AG08395 (cell line): ENCODE measurements at places on chromosomes 5 and 9.

GRCh38 chr5:130045334-130045733, 141.1 kb downstream of the CHSY3 start:
- DNase-seq = peak; percentile 7

- no peak for DNase-seq
These were observed 113.0 kb downstream of the WNK2 start for GRCh38 chr9:93296889-93297480.

GRCh38 chr9:98529841-98530240, 178.9 kb downstream of the GABBR2 start:
- DNase-seq = no peak

DNA sequence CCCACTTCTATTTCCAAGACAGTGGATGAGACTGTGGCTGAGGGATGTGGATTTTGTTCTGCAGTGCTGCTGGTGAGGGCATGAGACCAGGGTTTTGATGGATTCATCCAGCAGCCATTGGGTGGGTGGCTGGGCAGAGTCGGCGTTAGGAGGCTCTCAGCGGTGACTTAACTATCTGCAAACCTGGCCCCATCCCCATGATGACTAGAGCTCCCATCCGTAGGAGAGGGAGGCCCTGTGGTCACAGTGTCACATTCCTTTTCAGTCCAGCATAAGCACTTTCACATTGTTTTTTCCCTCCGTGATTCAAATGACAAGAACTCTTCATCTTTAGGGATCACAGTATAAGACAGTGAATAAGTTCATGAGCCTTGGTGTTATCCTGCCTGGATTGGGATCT, 60.4 kb upstream of the SPRY4 start:
- DNase-seq = peak; percentile 85

DNA sequence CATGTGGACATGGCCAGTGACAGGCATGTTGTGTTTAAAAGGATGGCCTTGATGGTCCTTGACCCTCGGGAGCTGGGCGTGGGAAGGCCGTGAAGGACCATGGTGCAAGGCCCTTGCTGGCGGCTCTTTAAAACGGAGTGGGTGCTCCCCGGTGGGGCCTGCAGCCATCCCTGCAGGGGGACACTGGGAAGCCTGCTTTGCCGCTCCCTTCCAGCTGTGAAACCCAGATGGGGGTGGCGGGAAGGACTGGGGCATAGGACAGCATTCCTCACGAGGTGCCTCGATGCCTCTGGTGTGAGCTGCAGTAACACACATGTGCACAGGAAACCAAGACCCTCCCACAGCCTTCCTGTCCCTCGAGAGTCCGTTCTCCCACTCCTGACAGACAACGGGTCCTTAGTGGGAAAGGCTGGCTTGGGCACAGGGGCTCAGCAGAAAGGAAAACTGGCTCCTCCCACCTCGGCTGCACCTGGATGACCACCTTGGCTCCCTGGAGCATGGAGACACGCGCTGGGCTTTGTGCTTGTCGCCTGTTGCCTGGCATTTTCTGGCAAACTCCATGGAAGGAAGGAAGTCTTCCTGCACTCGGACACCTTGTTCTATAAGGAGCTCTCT, 30.3 kb upstream of the IRX4 start:
- no peak for DNase-seq

DNA sequence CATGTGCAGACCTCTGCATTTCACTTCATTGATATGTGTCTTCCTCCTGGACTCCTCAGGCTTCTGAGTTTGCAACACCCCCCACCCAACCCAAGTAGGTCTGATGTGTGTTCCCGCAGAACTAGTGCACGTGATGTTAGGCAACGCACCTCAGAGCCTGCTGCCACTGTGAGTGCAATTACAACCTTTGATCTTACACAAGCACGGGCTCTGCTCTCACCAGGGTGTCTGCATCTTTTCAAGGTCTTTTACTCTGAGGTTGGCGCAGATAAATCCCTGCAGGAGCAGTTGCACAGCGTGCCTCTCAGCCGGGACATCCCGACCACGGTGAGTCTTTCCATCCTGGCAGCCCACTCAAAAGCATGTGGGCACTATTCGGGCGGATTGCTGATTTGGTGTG, 80.1 kb downstream of the EGFLAM start:
- no peak for DNase-seq

DNA sequence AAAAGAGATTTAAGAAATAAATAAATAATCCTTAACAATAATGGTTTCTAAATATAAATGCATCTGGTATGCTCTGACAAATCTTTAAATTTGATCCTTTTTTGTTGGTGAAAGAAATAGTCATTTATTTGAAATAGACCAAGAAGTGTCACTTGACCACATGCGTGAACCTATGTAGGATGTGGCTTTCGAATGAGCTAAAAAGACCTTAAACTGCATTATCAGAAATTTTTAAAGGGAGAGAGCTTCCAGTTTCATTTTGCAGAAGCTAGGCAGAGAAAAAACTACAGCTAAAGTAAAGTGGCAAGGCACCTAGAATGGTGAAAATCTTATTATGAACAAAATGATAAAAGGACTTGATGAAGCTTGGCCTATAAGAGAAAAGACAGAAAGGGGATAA, 309.2 kb upstream of the EFNA5 start:
- DNase-seq = no peak

- no peak for DNase-seq
These were observed 751.6 kb downstream of the TLR4 start for GRCh38 chr9:118455788-118456187.

- no peak for DNase-seq
These were observed 1.4 kb downstream of the MEF2C start for GRCh38 chr5:88881571-88881971.
